ENCODE measurements at places on chromosomes 16 and 17. TPM values are rescaled to one million over a fixed set of nuclear protein-coding genes. Genes with fewer than 3 reads are reported as not detected.

The CCL1 gene
- not detected for polyA plus RNA-seq

- no peak for DNase-seq
These were observed 11.6 kb downstream of the SUPT4H1 start for GRCh38 chr17:58340405-58340876.

The IRX5 gene
- polyA plus RNA-seq, result 9.3 TPM

DNA sequence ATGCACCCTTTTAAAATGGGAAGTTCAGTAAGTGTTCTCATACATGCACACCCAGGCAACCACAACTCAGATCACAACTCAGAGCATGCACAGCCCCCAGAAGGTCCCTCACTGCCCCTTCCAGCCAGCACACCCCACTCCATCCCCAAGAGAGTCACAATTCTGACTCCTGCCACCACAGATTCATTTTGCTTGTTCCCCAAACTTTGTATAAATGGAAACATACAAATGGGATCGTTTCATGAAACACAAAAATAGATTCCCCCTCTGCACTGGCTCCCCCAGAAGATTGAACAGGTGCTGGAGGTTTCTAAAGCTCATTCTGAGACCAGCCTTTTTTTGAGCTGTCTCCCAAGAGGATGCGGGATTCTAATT lies 3.3 kb upstream of the TNFRSF13B start:
- no peak for DNase-seq

DNA sequence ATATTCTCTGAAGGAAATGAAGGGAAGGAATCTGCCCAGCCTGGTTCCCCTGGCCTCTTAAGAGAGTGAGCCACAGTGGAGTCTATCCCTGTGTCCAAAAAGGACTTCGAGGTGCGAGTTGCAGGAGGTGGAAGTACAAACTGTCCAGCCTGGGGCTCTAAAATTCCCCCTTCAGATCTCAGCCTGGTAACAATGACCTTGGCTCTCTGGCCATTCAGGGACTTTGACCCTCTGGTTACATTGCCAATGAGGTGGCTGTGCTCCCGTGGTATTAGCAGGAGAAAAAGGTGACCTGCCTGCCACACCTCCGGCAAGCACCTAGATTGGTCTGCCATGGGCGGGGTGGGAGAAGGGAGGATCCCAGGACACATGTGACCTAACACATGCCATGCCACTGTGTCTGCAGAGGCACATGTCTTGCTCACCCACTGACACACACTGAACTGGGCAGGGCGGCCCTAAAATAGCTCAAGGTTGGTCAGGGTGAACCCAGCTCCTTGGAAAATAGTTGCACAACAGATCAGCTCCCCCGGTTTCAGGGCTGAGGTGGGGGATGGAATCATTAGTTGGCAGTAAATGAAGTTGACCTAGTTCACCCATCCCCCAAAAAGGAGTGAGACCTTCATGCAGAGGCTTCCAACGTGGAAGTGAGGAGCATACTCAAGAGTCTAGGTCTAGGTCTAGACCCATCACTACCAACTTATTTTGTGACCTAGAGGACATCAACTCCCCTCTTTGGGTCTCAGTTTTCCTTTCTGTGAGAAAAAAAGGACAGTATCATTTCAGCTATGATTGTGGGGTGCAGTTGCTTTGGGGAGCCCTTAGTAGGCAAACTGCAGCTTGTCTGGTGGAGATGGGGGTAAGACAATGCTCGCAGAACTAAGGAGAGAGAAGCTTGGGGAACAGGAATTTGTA lies 2.2 kb downstream of the NR1D1 start:
- no peak for DNase-seq

The PIK3R6 gene
- 1.8 TPM for polyA plus RNA-seq

The KRT16 gene
- not detected for polyA plus RNA-seq

DNA sequence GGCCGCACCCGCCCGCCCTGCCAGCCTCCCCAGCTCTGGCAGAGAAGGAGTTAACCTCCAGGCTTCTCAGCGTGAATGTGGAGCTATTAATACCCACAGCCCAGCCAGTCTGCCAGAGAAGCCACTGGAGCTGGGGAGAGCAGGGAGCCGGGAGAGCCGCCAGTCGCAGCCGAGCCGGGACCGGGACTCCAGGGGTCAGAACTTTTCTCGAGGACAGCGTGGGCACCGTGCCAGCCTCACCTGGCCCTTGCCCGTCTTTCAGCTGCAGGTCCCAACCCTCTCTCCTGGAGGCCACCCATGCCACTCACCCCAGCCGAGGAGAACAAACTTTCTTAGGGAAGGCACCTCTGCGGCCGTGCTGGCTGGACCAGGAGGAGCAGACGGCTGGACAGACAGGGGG lies 33.8 kb upstream of the SBK1 start:
- peak; percentile 29 for DNase-seq

GRCh38 chr17:58568044-58568799 lies 53.8 kb upstream of the MTMR4 start:
- no peak for DNase-seq

The GRB7 gene
- polyA plus RNA-seq, result 56.5 TPM

The CBLN1 gene
- 0.09 TPM for polyA plus RNA-seq

The KRT32 gene
- polyA plus RNA-seq, result not detected

- no peak for DNase-seq
These were observed 41.5 kb downstream of the USP22 start for GRCh38 chr17:21001111-21001812.

- DNase-seq, result no peak
These were observed 597 bp downstream of the OVCA2 start for GRCh38 chr17:2042390-2042847.

GRCh38 chr16:86740906-86741799 lies 162.8 kb downstream of the FOXL1 start:
- peak; percentile 89 for DNase-seq

The CHRNE gene
- 1.4 TPM for polyA plus RNA-seq

- no peak for DNase-seq
These were observed 56.6 kb downstream of the ESRP2 start for GRCh38 chr16:68179196-68179795.

DNA sequence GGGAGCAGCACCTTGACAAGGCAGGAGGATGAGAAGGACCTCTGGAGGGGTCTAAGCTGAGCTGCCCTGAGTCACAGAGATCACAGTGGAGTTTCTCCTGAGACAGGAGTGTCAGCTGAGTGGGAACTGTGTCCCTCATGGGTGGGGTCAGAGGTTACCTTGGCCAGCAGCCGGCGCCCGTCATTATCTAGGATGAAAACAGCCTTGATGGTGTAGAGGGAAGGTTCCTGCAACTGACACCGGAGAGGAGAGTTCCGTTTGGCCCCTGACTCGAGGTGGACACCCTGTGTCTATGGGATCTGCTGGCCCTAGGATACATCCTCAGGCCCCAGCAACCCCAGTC lies 933 bp downstream of the COPZ2 start:
- DNase-seq, result no peak

The ZMYND15 gene
- 0.58 TPM for polyA plus RNA-seq

DNA sequence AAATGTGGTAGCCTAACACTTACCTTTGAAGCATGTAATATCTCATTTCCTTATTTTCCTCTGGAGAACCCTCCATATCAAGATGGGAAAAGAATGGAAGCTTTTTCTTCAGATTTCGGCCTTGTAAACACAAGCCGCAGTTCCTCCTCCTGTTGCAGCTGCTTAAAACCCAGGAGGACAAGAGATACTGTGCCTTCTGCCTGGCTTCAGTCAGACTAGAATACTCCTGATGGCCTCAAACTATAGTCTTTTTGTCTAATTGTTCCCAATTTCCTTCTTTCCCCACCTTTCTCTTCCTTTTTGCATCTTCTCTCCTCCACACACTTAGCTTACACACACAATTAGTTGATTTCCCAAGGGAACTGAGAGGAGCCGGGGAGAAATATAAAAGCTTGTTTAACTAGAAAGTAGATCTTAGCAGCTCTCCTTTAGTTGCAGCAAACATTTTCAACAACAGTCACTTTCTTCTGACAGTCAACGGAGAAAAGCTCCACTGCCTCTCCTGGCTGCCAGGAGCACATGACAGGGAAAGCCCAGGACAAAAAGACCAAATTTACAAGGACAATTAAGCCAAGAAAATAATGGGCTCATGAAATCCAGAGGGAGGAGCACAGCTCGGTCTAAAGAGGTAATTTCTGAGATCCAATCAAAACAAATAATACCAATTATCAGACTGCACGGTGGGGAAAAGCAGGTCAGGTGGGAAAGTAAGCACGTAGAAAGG lies 76.4 kb upstream of the C17orf78 start:
- peak; percentile 12 for DNase-seq

DNA sequence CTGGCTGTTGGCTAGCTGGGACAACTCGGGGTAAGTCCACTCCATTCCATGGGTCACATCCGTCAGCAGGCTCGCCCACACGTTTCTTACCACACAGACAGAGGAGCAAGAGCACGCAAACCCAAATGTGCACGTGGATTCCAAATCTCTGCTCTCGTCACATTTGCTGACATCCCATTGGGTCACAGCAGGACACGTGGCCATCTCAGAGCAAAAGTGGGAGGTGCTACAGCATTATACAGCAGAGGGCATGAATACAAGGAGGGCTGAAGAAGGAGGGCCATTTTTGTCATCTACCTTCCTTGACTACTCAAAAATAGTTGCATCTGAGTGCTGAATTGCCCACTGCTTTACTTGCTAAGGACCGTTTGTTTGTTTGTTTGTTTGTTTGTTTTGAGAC lies 84.7 kb downstream of the RBBP6 start:
- DNase-seq, result no peak

The RNF135 gene
- polyA plus RNA-seq, result 21.4 TPM

- DNase-seq, result no peak
These were observed 9.3 kb downstream of the ADORA2B start for GRCh38 chr17:15954222-15954621.

DNA sequence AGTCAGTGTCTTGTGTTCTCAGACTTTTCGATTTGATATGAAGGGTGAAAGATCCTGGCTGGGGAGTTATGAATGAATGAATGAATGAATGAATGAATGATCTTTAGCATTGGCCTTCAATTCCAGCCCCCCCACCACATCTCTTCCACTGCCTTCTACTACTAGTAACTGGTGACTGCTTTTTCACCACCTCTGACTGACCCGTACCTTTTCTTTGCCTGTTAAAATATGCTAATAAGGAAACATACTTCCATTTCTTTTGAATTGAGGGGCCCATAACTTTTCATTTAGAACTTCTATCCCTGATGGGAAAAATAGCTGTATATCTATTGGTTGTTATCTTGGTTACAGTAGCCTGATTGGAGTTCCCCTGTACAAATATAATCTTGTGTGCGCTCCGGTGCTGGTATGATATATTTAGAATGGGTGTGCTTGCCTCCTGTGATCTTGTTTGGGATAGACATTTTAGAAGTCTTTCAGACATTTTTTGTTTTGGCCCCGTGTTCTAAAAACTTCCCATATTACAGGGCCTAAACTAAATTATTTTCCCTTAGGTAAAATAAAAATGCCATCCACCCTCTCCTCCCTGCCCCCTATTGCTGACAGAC lies 3.4 kb downstream of the LYRM1 start:
- no peak for DNase-seq

GRCh38 chr16:86608301-86608747 lies 30.0 kb downstream of the FOXL1 start:
- DNase-seq, result no peak

DNA sequence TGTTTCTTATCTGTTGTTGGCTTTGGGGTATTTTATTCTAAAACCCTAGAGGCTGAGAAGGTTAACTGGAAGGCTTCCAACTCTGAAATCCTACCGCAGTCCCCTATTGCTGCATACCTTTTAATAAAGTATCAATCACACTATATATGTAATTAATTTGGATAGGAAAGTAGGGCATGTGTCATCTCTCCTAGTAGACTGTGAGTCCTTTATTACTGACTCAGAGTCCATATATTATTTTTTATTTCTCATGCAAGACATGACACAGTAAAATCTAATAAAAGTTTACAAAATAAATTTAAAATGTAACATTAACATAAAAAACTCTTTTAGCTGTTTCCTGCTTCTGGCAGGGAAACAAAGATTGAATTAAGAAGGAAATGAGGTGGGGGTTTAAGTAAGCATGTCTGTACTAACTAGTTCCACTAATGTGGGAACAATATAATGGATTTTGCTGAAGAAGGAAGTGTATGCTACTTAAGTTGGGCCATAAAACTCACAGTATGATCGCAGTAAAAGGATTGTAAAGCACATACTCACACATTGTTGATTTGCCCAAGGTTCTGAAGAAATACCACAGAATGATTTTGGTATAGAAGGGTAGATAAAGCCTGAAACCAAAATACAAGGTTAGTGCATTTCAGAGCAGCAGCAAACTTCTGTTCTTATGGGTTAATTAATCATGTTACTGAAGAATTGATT lies 97.6 kb upstream of the HLF start:
- DNase-seq, result peak; percentile 33

The CHST6 gene
- polyA plus RNA-seq, result 1.1 TPM

GRCh38 chr16:53785044-53785443 lies 81.1 kb downstream of the FTO start:
- DNase-seq, result no peak

The GINS2 gene
- polyA plus RNA-seq, result 20.2 TPM

DNA sequence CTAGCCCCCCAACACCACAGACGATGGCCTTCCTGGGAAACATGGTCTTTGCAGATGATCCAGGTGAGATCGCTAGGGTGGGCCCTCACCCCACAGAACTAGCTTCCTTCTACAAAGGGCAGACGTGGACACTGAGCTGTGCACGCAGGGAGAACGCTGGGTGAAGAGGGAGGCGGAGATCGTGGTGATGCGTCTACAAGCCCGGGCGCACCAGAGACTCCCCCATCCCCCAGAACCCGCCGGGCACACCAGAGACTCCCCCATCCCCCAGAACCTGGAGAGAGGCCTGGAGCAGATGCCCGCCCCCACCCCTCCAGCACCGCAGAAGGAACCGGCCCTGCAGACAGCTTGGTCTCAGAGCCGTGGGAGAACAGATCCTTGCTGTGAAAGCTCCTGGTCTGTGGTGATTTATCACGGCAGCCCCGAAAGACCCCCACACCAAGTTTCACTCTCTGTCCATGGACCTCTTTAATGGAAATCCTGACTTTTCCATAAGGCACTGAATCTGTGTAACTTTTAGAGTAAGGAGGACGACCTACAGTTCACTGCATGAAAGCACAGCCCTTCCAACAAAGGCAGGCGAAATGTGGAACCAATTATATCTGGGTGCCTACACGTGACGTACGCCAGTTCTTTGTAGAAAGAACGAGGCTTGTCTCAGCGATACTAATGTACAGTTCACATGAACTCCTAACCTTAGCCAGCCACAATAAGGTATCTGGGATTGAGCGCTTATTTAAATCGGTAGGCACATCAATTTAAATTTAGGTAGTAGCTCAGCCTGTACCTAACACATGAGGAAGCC lies 88.5 kb downstream of the ANKRD11 start:
- DNase-seq, result no peak

- DNase-seq, result no peak
These were observed 41.5 kb upstream of the MED9 start for GRCh38 chr17:17435323-17435722.

The CHST4 gene
- 0.21 TPM for polyA plus RNA-seq

DNA sequence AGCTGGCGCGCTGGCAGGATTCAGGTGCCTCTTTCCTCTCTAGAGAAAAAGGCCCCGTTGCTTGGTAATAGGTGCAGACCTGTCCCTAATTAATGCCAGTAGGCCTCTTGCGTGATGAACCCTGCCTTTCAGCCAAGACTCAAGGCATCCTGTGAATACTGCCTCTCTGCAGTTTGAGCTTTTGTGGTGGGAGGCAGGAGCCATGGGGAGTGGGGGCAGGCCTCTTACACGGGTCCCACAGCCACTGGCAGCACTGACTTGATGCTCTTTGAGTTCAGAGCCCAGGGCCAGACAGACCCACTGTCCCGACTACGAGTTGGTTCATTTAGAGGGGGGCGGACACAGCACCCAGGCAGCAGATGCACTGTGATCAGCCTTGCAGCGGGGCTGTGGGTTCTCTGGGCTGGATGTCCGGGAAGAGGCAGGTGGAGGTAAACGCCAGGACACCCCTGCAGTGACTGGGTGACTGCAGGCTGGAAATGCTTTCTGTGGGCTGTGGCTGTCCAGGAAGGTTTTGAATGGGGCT lies 237.0 kb downstream of the SEC14L1 start:
- DNase-seq, result no peak

The FLOT2 gene
- 93.4 TPM for polyA plus RNA-seq

The PABPN1L gene
- not detected for polyA plus RNA-seq

Data from renal pelvis (tissue), 12 donors.